SK-N-SH treated with all-trans-retinoic acid at 6 μM for 48 hours (cell line): ENCODE measurements at places on chromosomes 6 and 20.

- no peak for ATAC-seq
These were observed 102.6 kb downstream of the MRPL14 start for GRCh38 chr6:44024574-44025219.

GRCh38 chr6:149383371-149383770, 16.7 kb upstream of the SUMO4 start:
- ATAC-seq = no peak

- ATAC-seq = peak; percentile 99
These were observed 118.4 kb upstream of the SGK1 start for GRCh38 chr6:134436281-134436815.

DNA sequence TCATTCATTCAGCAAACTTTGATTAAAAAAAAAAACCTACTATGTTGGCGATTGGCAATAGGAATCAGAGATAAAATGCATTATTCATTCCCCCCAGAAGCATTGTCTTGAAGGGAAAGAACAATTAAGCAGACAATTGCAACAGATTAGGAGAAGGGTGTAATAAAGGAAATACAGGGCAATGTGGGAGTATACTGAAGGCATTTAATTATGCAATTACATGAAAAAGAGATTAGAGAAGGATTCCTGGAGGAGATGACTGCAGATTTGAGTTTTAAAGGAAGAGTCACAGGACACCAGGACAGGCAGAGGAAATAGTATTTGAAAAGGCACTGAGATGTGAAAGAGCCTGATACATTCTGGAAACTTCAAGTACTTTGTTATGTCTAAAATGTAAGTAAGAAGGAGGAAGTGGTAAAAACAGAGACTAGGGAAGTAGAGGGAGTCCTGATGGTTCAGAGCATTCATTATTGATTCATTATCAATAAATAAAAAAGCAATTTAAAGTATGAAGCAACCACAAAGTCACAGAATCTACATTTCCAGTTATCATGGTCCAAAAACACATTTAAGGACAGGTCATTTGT, 43.7 kb downstream of the THEMIS start:
- ATAC-seq = no peak

- ATAC-seq = no peak
These were observed 10.1 kb downstream of the RIPOR2 start for GRCh38 chr6:24925661-24926060.

- peak; percentile 80 for ATAC-seq
These were observed 361.6 kb upstream of the MARCKS start for GRCh38 chr6:113495521-113495920.

- no peak for ATAC-seq
These were observed 4.8 kb upstream of the ZNFX1 start for GRCh38 chr20:49282584-49283171.

DNA sequence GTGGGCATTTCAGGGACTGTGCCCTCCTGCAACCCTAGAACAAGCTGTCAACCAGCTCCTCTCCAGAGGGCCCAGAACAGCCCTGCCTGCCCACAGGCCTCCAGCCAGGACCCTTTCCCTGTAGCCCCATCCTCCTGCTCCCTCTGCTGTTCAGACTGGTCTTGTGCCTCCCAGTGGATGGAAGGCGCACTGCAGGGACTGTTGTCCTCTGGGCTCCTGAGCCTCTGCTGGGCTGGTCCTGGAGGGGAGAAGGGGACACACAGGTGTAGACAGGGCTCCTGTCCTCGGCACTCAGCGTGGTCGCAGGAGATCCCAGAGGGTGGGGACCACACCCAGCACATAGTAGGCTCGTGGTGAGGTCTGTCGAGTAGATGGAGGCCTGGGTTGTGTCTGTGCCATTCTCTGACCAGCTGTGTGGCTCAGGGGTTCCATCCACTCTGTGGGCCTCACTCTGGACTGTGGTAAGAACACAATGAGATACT, 11.5 kb downstream of the ITPR3 start:
- ATAC-seq = peak; percentile 72

GRCh38 chr6:69578361-69578890, 218.4 kb downstream of the LMBRD1 start:
- ATAC-seq = no peak

- no peak for ATAC-seq
These were observed 66.9 kb downstream of the RIPOR3 start for GRCh38 chr20:50624351-50625016.

DNA sequence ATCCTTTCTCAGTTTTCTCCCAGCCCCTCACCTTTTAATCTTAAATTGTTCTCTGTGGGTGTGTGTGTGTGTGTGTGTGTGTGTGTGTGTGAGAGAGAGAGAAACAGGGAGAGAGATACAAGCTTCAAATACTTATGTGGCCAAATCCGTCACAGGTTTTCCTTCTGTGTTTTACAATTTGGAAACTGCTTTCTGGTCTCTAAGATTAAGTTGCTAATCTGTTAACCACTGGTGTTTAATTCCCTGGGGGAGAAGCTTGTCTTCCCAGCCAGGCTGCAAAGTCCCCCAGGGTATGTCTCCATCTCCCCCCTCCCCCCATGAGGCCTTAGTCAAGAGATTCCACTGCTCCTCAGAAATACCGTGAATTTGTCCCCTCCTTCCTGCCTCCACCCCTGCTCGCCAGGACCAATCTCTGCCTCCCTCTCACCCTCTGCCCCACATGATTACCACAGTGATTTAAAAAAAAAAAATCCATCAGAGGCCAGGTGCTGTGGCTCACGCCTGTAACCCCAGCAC, 49.0 kb downstream of the RIPOR3 start:
- ATAC-seq = no peak

GRCh38 chr20:43942201-43942590, 27.5 kb downstream of the TOX2 start:
- ATAC-seq = peak; percentile 3; the same call in 2 of the 3 replicates

DNA sequence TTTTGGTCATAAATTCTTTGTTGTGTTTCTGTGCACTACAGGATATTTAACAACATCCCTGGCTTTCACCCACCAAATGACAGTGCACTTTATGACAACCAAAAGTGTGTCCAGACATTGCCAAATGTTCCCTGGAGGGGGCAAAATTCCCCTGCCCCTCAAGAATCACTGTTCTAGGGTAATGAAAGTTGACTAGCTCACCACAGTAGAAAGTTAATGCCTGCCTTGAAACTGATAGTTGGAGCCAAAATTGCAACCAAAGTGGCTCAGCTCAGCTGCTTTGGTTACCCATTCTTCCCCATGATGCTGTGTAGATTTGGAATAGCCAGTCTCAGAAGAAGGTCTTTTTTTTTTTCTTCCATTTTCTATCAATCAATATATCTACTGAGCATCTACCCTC, 150.6 kb downstream of the RALGAPA2 start:
- ATAC-seq = no peak

- no peak for ATAC-seq
These were observed 155.4 kb upstream of the BMP2 start for GRCh38 chr20:6611911-6612605.

DNA sequence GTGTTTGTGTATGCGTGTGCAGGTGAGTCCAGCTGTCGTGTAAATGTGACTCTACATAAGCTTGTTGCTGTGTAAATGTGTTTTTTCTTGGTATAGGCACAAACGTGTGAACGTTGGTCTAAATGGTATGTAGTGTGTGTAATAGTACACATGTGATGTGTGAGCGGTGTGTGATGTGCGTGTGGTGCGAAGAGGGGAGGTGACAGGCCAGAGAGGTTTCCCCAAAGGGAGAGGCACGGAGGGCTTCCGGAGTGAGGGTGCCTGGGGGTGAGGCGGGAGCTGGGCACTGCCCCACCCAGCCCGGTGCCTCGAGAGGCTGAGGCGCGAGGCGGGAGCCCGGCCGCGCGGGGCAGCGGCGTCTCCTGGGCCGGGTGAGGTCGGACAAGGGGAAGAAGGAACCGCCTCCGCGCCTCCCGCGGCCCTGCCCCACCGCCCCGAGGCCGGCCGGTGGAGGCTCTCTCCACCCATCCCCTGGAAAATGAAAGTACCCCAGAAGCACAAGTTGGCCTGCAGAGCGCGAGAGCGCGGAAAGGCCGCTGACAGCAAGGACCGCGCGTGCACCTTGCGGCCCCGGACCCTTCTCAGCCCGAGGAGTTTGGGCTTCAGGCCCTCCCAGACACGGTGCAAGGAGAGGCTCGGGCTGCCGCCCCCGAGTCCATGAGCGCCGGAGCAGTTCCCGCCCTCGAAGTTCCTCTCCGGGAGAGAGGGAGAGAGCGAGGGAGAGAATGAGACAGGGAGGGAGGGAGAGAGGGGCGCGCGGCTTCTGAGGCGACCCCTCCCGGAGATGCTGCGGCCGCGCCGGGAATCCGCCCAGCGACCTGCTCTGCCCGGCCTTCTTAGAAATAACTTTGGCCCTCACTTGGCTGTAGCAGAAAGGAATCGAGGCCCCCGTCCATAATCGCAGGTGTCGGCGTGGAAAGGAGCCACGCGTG, 43.2 kb upstream of the OSTM1 start:
- peak; percentile 44 for ATAC-seq

DNA sequence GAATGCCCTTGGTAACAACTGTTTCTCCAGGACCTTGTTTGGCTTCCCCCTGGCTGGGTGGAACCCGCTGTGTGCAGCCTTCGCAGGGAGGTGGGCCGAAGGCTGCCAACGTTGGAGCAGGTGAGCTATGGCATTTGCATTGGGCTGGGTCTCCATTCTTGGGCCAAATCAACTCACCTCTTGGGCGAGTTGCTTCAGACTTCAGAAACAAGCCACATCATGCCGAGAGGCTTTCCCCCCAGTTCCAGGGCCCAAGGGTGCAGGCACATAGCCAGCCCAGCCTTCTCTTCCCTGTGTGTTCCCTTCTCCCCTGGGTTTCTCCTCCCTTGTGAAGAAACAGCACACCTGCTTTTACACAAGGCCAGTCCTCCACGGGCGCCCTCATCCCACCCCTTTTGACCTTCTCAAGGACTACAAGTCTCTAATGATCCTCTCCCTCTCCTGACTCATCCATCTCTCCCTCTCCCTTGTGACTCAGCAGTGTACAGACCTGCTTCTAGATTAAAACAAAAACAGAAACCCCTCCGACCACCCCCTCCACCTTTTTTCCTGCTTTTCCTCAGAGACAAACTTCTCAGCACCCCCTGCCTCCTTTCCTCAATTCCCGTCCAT, 41.6 kb downstream of the FAM209B start:
- no peak for ATAC-seq

- peak; percentile 68 for ATAC-seq
These were observed 222.8 kb downstream of the KIF16B start for GRCh38 chr20:16350465-16350864.

DNA sequence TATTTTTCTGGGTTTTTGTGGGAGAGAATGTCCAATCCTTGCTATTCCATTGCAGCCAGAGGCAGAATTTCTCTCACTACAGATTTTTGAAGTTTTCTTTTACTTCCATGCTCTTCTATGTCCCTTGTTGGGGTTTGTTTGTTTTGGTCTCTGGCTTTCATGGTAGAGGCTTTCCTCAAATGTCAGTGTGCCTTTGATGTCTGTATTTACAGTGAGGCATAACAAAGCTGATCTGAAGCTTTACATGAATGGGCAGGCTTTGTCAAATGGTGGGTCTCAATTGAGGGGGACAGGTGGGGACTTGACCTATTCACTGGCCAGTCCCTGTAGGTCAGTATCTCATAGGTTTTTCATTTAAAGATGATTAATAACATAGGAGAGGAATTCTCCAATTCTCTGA, 8.6 kb upstream of the CARMIL1 start:
- ATAC-seq = no peak

DNA sequence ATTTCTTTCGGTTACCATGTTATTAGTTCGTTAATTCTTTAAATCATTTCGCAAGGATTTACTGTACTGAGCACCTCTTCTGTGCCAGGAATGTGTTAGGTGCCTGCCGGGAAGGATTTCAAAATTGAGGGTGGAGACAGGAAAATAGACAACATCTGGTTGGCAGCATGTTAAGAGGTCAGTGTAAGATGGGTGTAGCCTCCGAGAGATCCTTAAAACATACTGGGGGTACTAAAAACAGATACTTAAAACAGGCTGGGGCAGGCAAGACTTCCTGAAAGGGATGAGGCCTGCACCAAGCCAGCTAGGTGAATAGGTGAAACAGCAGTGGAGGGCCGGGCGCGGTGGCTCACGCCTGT, 178.0 kb upstream of the SGK1 start:
- no peak for ATAC-seq

DNA sequence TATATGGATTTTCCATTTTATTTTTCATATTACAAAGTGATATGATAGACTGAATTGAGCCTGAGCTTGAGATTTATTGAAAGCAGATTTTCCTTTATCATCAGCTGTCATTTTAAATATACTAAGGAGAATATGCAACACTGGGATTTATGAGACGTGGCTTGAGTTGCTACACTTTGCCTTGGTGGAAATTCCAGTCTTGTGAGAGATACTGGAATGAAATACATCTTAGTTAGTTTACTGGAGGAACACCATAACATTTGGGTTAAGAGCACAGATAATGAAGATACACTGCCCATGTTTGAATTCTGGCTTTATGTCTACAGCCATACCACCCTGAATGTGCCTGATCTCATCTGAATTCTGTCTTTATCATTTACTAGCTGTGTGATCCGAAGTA, 86.5 kb upstream of the IFNGR1 start:
- no peak for ATAC-seq

DNA sequence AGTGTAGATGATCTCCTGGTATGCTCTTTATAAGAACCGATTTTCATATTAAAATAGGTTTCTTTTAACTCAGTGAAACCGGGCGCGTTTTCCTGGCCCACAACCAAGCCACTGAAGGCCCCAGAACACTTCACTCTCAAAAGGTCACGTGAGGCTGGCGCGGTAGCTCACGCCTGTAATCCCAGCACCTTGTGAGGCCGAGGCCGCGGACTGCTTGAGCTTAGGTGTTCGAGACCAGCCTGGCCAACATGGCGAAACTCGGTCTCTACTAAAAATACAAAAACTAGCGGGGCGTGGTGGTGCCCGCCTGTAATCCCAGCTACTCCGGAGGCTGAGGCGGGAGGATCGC, 402 bp upstream of the TAF8 start:
- no peak for ATAC-seq

- ATAC-seq = no peak
These were observed 947.3 kb downstream of the KIF16B start for GRCh38 chr20:15625981-15626380.

DNA sequence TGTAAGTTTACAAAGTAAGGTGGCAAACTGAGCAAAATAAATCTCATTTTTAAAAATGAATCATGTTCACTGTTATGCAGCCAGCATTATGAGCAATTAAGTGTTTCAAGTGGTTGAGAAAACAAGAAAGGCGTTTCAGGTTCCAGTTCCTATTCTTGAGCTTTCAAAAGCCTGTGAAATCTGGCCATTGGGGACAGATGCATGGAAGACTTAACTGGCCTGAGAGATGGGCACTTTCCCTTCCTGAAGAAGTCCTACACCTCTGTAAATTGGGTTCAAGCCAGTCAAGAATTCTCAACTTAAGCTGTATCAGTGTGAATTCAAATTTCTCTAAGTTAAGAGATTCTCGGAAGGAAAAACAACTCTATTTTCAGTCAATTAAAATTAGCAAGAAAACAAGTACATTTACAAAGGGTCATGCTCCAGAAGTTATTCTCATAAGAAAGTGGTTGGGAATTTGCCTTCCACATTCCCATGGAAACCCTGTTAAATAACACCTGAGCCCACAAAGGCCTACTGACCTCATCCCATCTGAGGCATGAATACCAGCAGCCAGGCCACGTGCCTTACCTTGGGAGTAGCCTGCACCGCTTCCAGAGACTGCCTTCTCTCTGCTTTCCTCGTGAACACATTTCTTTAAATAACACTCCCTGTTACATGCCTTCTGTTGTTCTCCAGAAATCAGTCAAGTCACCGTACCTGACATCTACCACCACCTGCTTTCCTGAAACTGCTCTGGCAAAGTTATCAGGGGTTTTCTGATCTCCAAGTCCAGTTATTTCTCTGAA, 19.4 kb downstream of the MAP3K5 start:
- no peak for ATAC-seq

- no peak for ATAC-seq
These were observed 43.8 kb downstream of the ZBTB46 start for GRCh38 chr20:63787302-63787701.
